ENCODE measurements at places on chromosomes 6 and 20. TPM values are rescaled to one million over a fixed set of nuclear protein-coding genes. Genes with fewer than 3 reads are reported as not detected.

- DNase-seq, result peak; percentile 72
These were observed 47.1 kb downstream of the SNAI1 start for GRCh38 chr20:50029697-50030461.

GRCh38 chr20:61638802-61639585, 386.9 kb downstream of the CDH4 start:
- DNase-seq, result peak; percentile 7

GRCh38 chr6:164303102-164303964, 888.8 kb downstream of the QKI start:
- peak; percentile 66 for DNase-seq

GRCh38 chr6:31114541-31114878, at the start of gene PSORS1C1:
PSORS1C1 (plus strand) TSS chr6:31114800; CDS start chr6:31129633, 14,833 bp downstream.
- peak; percentile 91 for DNase-seq

DNA sequence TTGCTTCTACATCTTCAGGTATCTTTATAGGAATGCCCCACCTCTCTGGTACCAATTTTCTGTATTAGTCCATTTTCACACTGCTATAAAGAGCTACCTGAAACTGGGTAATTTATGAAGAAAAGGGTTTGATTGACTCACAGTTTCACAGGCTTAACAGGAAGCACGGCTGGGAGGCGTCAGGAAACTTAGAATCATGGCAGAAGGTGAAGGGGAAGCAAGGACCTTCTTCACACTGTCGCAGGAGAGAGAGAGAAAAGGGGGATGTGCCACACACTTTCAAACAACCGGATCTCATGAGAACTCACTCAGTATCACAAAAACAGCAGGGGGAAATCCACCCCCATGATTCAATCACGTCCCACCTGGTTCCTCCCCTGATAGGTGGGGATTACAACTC, 24.4 kb upstream of the LY86 start:
- DNase-seq, result no peak

DNA sequence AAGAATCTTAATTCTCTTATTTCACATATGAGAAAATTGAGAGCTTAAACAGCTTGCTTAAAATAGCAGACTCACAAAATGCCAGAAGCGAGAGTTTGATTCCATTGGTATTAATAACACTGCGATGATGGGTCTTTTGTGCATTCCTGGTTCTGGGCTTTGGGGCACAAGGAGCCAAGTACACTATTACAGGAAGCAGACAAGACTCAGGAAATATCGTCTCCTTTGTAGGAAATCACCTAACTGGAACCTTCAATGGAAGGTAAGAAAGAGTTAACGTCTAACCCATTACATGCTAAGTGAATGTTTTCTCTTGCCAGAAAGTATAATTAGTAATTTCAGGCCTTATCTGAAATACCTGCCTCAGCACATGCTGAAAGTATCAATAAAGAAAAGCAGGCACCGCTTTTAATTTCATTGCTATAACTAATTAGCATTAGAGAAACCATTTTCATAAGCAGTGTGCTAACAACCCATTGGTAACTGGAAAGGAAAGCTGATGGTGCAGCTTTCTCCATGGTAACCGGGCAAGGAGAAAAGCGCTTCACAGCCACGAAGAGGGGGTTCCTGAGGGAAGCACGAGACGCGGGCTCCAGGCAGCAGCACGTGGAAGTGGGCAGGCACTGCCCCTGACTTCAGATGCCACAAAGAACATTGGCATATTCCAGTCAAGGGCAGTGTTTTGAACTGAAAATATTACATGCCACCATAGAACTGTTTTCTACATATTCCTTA, 206.7 kb upstream of the AGPAT4 start:
- DNase-seq, result no peak

- no peak for DNase-seq
These were observed 37.4 kb upstream of the FAM83C start for GRCh38 chr20:35329435-35330139.

GRCh38 chr20:33477386-33478234, 12.3 kb upstream of the CBFA2T2 start:
- DNase-seq, result no peak

DNA sequence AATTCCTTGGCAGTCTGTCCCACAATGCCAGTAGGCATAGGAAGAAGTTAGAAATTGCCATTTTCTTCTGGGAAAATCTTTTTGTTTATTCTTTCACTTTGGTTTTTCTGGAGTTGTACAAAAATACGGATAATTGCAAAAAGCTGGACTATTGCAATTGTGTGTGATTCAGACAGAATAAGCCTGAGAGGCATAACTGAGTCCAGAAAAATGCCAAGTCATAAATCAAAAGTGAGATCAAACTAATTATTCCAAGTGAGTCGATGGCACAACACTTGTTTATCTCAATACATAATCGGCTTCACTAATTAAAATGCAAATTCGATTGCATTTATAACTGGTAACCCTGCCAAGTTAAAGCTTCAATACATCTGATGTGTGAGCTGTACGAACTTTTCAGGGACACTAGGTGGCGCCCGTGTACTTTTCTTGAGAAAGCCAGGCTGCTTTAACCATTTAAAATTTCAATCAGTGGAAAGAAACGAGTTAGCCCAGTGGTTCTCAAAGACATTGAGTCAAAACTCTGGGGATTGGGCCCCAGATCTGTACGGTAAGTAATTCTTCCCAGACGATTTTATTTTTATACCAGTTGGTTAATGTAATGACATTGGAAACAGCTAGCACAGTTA, 102.6 kb downstream of the LAMP5 start:
- DNase-seq, result peak; percentile 58

- DNase-seq, result no peak
These were observed 259.6 kb upstream of the PLCB4 start for GRCh38 chr20:8809107-8809953.

DNA sequence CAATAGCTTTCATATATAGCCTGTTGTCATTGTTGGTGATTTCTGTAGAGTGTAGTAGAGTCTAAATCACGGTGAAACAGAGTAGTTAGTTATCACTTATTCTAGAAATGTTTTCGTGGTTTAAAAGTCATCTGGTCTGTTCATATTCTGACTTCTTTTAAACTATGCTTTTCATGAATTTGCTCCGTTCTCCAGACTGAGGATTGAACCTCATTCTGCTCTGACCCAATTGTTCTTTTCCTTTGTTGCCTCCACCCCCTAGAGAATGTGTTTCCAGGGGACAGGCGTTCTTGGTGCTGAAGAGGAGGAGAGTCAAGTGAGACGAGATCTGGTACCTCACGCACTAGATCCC, 748 bp upstream of the ZNF292 start:
- no peak for DNase-seq

- DNase-seq, result no peak
These were observed 2.1 kb downstream of the BTN1A1 start for GRCh38 chr6:26502165-26502564.

DNA sequence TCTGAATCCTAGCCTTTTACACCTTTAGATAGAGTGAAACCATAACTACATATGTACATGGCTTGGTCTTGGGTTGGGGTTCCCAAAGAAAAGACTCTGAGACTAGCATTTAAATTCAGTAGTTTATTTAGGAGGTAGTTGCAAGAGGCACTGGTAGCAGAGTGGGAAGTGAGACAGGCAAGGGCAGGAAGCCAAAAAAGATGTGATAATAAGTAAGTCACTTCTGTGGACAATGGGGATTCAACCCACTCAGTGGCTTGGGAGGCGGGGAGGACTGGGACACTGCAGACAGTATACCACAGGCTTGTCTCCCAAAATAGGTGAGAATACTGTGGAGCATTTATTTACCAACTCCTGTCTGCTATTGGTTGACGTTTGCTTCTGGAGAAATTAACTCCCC, 131.9 kb downstream of the SLC24A3 start:
- no peak for DNase-seq

- no peak for DNase-seq
These were observed 709 bp upstream of the ASXL1 start for GRCh38 chr20:32357375-32357868.

- no peak for DNase-seq
These were observed 16.0 kb upstream of the PTCRA start for GRCh38 chr6:42899871-42900270.

- DNase-seq, result no peak
These were observed 14.6 kb upstream of the UQCC2 start for GRCh38 chr6:33725891-33726673.

- DNase-seq, result no peak
These were observed 24.6 kb upstream of the MLN start for GRCh38 chr6:33828452-33828763.

- no peak for DNase-seq
These were observed 99.8 kb downstream of the FILIP1 start for GRCh38 chr6:75393806-75394205.

DNA sequence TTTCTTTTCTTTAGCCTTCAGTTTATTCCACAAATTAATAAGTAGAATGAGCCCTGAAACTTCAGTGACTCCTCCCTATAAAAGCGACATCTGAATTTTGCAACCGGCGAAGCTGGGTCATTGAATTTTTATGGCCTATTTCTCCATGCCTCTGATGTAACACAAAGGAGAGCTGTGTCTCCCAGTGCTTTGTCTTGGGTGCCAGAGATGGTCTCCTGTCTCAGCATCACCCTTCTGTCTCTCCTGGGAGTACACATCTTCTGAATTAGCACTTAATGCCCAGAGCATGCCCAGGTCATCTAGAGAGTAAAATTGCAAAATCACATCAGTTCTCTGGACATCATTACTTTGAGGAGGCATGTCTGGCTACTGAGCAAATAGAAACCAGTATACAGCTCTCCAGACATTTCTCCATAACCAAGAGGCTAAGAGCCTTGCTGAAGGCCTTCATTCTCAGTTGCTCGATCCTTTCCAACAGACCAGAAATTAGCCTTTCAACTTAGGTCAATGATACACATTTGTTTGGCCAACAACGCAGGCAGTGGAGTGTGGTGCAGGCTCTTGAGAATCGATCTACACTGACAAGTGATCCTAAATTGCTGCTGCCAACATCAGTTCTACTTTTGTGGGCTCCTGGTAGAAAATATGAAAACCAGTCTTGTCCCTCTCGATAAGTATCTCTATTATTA, 176.0 kb upstream of the FOXQ1 start:
- DNase-seq, result no peak

DNA sequence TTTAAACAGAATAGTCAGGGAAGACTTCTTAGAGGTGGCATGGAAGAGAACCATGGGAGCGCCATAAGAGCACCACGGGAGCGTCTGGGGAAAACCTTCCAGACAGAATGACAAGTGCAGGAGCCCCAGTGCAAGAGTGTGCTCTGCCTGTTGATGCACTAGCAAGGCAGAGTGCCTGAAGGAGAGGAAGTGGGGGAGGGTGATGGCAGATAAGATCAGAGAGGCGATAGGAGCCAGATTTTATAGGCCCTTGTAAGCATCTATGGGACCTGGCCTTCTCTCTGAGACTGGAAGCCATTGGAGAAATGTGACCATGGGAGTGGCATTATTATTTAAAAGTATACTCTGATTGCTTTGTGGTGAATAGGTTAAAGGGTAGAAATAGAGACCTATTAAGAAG, 13.1 kb downstream of the FUCA2 start:
- DNase-seq, result no peak

DNA sequence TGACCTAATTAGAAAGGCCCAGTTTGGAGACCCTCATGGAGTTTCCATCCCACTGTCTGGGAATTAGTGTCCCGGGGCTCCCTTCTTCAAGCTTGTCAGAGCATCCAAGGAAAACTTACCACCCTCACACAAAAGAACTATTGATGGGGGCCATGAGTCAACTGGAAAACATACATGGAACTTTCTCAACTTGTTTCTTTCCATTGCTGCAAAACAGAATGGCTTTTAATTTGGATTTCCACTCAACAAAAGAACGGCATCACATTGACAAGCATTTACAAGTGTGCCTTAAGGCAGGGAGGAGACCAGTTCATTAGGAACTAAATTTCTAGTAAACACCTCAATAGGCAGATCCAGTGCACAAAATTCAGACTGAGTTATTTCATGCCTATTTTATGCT, 289.1 kb upstream of the PREP start:
- no peak for DNase-seq

- no peak for DNase-seq
These were observed 669.6 kb upstream of the NRSN1 start for GRCh38 chr6:23456396-23456795.

GRCh38 chr6:52352239-52353018, 9.5 kb upstream of the PAQR8 start:
- DNase-seq, result no peak

DNA sequence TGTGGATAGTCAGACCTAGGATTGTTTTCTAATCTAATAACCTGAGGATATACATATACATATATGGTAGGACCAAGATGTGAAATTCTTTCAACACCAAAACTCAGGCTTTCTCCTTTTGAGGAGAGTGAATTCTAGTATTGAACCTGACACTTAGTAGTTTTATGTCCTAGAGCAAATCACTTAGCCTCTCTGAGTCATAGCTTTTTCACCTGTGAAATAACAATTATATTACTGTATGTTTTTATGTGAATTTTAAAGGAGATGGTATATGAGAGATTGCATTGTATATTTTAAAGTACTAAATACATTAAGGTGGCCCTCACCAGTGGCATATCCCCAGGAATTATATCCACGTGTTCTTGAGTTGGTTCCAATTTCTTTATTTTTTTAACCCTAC, 34.6 kb downstream of the TREML1 start:
- DNase-seq, result no peak

- DNase-seq, result no peak
These were observed 153.7 kb upstream of the RIPOR2 start for GRCh38 chr6:25089442-25089841.

DNA sequence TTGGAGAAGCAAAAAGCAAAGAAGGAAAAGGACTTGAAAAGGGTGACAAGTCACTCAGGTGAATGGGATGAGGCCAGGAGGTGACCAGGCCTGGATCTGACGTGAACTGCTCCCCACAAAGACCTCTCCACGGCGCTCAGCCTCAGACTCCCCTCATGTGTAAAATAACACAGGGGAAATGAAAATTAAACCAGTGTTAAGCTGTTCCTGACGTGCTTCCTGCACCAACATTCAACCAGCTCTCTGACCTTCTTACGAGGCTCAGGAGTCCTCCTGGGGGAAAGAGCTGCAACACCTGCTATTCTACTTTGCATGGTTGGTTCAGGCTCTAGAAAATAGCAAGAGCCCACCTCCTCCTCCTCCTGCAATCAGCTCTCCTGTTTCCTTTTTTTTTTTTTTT, 256.7 kb downstream of the ATXN1 start:
- no peak for DNase-seq

Gene ULBP1
- 0.13 TPM for total RNA-seq

Gene HCRTR2
- total RNA-seq, result not detected

Gene ENPP4
- 18.3 TPM for total RNA-seq

Gene SLC35F1
- total RNA-seq, result 4.8 TPM

Gene SERINC3
- total RNA-seq, result 84.4 TPM

Gene SOBP
- total RNA-seq, result 15.6 TPM

Gene REM1
- total RNA-seq, result 1.5 TPM

Gene TMEM217
- total RNA-seq, result not detected

Gene HSPA12B
- total RNA-seq, result 16.6 TPM

Gene HLA-DRB5
- total RNA-seq, result 17.7 TPM

Gene MCM3
- total RNA-seq, result 19.3 TPM

Gene SLC17A1
- not detected for total RNA-seq

Gene RUNX2
- total RNA-seq, result 0.24 TPM

Gene GRIK2
- total RNA-seq, result 5.5 TPM

Gene HAO1
- not detected for total RNA-seq

Gene MAP1LC3A
- total RNA-seq, result 107 TPM

Gene ARMH2
- not detected for total RNA-seq

Gene FERMT1
- 1.0 TPM for total RNA-seq

Measured in Right ventricle myocardium superior (tissue), 1 donor.